ENCODE measurements at places on chromosomes 4 and X.

GRCh38 chrX:119762718-119763117, 4.3 kb downstream of the SOWAHD start:
- DNase-seq: no peak

GRCh38 chr4:152143806-152144205, 383.0 kb upstream of the GATB start:
- no peak for DNase-seq

GRCh38 chr4:123343400-123344041, 53.1 kb upstream of the SPRY1 start:
- no peak for DNase-seq

- DNase-seq: no peak
Measured at GRCh38 chr4:4462970-4463369, 76.1 kb downstream of the NSG1 start.

GRCh38 chrX:29617725-29618124, 597.6 kb upstream of the MAGEB2 start:
- DNase-seq: no peak

DNA sequence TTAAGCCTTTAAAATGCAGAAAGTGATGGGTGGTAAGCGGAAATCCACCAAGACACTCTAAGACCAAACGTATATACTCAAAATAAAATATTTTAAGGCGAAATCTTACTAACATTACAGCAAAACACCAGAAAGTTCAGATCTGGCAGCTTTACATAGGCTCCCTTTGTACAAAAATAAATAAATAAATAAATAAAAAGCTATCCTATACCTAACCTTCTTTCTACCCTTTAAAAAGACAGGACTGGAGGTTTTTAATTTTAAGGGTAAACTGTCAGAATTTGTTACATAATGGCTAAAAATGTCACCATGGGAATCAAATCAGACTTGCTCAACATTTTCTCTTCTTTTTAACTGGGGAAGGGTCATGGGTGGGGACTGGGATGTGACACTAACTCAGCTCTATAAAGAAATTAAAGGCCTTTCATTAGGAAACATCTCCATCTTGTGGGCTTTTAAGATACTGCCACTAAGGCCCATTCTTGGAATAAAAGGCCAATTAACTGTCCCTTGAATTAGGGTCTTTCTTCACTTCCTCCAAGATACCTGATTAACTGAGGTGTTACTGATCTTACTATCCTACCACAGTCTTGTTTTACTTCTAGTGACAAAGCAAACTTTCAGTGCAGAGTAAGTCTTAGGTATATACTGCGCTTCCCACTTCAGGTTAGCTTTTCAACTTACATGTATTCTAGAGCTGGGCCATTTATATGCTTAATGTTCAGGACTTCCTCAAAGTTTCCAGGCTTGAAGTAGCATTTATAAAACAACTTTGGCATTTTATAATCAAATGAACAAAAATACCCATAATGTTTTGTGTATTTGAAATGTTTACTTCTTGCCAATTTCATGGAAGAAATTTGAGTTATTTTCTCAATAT, 13.3 kb downstream of the HNRNPD start:
- no peak for DNase-seq

- no peak for DNase-seq
Measured at GRCh38 chrX:121975671-121976070, 928.3 kb downstream of the GLUD2 start.

- no peak for DNase-seq
Measured at GRCh38 chr4:36010397-36010929, 233.9 kb downstream of the ARAP2 start.

- no peak for DNase-seq
Measured at GRCh38 chr4:106315476-106315967, 487 bp downstream of the TBCK start.

DNA sequence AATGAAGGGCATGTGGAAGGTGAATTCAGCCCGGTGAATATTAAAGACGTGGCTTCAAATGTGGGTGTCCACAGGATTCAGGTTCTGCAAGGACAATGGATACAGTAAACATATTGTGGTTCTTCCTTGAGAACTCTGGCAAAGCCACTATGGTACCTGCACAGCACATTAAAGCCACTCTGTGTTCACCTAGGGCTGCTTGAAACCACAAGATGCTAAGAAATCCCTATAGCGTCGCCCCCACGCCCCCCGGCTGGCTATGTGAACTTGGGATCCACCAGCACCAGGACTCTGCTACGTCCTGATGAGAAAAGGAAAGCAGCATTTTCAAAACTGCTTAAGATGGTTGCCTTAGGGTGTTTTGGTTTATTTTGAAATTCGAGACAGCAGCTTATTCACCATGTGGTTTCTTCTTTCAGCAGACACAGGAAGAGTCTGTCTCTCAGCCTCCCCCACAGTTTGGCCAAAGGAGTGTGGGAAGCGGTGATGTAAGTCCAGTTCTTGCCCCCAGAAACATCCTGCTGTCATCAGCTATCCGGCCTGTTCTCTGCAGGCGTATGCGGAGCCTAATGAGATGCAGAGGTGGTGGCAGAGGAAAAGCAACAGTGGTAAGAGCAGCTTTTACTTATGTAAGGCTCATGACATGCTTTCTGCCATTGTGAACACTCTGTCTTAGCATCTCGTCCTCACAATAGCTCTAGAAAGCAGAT, 111.5 kb downstream of the AFAP1 start:
- no peak for DNase-seq

- no peak for DNase-seq
Measured at GRCh38 chr4:16659079-16659478, 239.4 kb downstream of the LDB2 start.

- no peak for DNase-seq
Measured at GRCh38 chr4:155400893-155401292, 24.1 kb upstream of the MAP9 start.

Data from BE2C (cell line).